ENCODE measurements at places on chromosomes 11 and 22.

DNA sequence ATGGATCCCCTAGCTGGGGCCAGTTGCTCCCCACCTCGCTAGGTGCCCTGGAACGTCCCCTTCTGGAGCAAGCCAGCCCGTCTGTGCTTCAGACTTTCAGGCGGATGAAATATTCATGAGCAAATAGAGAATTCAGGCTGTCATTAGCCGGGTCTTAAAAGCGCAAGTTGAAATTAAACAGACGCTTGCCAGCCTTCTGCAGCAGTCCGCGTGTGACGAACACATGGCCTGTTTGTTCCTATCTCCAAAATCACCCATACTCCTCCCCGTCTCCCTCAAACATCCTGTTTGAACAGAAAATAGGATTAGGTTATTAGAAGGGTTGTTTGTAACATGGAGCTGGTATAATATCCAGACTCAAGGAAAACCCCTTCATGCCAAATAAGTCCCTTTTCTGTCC, 38.7 kb downstream of the MYO18B start:
- no peak for DNase-seq

GRCh38 chr11:9590717-9591116, 17.2 kb downstream of the WEE1 start:
- DNase-seq = no peak

DNA sequence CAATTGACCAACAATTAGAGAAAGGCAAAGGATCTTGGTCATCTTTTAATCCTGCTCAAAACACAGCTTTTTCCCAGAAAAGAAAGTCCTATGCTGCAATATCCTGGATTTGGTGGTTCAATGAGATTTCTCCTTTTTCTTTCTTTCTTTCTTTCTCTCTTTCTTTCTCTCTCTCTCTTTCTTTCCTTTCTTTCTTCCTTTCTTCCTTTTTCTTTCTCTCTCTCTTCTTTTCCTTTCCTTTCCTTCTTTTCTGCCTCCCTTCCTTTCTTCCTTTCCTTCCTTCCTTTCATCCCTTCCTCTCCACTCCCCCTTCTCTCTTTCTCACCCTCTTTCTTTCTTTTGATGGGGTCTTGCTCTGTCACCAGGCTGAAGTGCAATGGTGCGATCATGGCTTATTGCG, 31.7 kb upstream of the MSANTD2 start:
- no peak for DNase-seq

GRCh38 chr11:33716243-33716642, 15.6 kb upstream of the C11orf91 start:
- DNase-seq = peak; percentile 44

GRCh38 chr11:796565-797295, 1.4 kb downstream of the SLC25A22 start:
- no peak for DNase-seq

GRCh38 chr11:19953909-19954308, 206.4 kb downstream of the DBX1 start:
- DNase-seq = no peak

DNA sequence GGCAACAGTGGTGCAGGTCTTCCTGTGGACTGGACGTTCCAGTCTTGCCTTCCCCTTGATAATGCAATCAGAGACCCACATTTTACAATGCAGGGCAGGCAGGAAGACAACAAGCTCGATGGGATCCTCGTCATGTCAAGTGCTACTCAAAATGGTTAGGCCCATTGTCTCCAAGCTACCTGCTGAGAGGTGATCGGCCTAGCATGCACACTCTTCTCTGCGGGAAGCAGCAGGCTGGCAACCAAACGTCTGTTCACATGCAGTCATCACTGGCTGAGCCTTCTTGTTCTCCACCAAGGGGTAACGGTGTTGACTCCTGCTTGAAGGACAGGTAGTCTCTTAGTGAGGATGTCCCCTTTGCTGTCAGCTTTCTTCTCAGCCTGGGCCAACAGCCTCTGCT, 25.5 kb upstream of the CD82 start:
- DNase-seq = no peak

DNA sequence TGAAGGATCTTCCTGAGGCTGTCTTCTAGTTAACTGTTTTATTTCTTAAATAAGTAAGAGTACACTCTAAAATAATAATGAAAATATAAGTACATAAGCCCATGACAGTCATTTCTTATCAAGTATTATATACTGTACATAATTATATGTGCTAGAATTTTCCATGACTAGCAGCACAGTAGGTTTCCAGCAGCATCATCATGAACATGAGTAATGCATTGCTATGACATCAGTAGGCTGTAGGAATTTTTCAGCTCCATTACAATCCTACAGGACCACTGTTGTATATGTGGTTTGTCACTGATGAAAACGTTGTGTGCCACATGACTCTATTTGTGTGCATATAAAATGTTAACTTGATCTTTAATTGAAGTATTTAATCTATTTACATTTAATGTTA, 22.0 kb downstream of the ZNF202 start:
- no peak for DNase-seq

DNA sequence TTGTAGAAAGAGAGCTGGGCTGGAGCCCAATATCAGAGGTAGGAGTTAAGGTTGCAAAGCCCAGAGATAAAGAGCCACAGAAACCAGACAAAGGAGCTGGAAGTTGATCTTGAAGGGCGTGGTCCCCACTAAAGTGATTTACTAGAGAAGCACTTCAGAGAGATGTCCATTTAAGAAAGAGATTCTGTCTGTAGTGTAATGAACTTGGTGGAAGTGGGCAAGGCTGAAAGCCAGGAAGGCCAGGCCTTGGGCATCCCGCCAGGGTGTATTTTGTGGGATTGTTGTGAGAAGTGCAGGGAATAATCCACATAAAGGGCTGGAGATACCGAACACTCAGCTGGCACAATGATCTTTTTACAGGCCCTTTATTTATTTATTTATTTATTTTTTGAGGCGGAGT, 1398.8 kb downstream of the TBC1D22A start:
- DNase-seq = no peak

DNA sequence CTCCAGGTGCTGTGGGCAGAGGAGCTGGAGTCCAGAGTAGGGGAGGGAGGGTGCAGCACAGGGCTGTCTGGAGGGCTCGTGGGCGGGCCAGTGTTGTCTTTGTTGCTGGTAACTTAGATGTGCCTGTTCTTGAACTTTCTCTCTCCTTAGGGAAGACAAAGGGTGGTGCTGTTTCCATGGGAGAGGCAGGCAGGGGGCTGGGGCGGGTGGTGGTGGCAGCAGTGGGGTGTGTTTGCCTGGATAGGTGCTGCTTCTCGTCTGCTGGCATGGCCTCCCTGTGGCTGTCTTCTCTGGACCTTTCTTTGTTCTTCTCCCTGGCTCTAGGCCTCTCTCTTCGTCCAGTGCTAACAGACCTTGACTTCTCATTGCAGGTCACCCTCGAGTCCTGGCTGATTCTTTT, 8.5 kb downstream of the SIDT2 start:
- DNase-seq = no peak

GRCh38 chr22:44741929-44742328, 10.4 kb upstream of the ARHGAP8 start:
- DNase-seq = no peak

DNA sequence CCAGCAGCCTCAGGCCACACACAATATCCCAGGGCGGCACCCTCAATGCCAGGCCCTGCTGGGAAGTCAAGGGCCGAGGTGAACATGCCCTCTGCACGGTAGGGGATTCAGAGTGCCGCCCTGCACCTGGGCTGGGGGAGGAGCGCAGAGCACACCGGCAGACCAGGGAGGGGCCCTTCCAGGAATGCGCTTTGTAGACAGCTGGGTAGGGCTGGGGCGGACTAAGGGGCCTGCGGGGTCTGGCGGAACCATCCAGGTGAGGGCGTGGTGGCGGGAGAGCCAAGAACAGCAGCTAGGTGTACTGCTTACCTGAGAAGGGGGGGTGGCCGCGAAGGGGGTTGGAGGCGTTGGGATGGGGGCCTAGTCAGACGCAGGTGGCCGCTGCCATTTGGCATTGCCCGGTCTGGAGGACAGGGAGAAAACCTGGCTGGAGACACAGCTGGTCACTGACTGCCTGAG, 26.0 kb downstream of the DUSP8 start:
- no peak for DNase-seq

- DNase-seq = no peak
Measured at GRCh38 chr22:48665311-48665995, 1162.2 kb downstream of the BRD1 start.

DNA sequence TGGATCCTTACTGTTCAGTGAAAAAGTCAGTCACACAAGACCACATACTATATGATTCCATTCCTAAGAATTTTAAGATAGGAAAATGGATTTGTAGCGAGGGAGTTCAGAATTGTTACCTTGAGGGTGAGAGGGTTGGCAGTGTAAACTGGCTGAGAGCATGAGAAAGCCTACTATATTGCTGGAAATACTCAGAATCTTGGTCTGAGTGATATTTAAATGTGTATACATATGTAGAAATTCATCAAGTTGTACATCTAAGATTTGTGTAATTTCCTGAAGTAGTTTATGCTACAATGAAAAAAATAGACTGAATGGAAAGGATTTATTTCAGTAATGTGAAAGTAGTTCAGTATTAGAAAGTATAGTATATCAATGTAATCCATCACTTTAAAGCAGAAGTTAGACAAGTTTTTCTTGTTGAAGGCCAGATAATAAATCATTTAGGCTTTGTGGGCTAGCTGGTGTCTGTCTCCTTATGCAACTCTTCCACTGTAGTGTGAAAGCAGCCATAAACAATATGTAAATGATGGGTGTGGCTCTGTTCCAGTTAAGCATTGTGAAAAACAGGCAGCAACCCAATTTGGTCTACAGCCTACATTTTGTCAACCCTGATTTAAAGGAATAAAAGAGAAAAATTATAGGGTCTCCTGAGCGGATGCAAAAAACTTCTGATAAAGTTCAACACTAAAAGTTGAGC, 127.2 kb upstream of the THY1 start:
- DNase-seq = no peak

DNA sequence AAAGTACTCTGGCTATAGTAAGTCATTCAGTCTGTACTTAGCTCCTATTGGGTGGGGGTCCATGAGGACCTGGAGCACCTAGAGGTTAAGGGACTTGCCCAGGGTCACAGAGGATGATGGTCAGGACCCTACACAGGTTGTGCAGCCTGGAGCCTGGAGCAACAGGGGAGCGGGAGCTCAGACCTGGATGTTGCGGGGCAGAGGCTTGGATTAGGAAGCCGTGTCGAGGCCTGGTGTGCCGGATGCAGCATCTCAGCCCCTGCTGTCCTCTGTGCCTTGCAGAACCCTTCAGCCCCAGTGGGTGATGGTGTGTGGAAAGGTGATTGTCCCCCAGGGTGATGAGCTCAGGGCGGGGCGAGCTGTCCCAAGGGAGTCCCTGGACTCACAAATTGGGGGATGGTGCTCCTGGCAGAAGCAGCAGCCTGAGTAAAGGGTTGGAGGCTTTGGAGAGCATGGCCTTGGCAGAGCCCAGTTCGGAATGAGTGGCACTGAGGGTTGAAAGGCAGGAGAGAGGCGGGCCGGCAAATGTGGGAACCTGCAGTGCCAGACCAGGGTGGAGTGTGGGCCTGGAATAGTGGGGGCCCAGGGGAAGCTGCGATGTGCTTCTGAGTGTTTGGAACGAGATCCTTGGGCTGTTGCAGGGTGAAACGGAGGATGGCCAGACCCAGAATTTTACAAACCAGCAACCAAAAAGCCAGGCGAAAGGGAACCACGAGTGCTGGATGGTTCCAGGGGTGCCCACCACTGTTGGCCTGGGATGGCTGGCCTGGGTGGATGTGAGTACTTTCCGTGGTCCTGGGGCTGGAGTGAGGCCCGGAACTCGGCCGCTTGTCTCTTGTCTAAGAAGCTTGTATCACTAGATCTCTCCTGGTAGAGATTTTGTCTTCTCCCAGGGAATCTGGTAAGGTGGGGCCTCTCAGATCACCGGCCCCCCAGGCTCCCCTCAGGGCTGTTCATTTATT, 2.9 kb downstream of the TPCN2 start:
- no peak for DNase-seq

GRCh38 chr22:23183061-23183698, 2.9 kb downstream of the BCR start:
- no peak for DNase-seq

DNA sequence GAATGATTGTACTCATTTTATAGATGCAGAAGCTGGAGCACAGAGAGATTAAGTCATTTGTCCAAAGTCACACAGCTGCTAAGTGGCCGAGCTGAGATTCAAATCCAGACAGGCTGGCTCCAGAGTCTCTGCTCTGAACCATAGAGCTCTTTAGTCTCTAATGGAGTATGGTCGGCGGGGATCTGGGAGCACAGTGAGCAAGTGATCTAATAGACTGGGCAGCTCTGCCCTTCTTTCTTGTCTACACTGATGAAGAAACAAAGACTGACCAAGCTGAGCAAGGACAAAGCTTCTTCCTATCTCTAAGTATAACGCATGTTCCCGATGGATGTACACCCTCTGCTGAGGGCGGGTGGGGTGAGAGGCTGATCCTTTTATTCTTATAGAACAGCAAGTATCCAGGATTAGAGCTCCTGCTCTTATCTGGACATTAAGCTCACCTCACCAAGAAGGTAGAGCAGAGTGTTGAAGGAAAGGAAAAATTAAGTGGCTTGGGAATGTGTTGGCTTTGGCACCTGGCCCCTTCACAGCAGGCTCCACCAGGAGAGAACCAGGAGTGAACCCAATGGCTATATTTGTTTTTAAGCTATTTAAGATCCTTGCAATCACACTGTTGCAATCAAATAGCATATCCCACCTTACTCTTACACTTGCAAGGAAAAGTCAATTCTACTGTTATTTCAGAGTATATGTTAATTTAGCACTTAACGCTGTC, 68.7 kb downstream of the ETS1 start:
- DNase-seq = no peak

GRCh38 chr11:59106363-59107336, at the start of gene FAM111B:
Gene FAM111B, plus strand, starts transcription at chr11:59107237. Its CDS starts 2,389 bp downstream, at chr11:59109626.
- DNase-seq = peak; percentile 94

- DNase-seq = no peak
Measured at GRCh38 chr11:128548649-128549255, 38.6 kb downstream of the ETS1 start.

GRCh38 chr11:18223591-18224387, 12.8 kb downstream of the SAA4 start:
- no peak for DNase-seq

- no peak for DNase-seq
Measured at GRCh38 chr11:17968206-17968605, 44.6 kb downstream of the SERGEF start.

- no peak for DNase-seq
Measured at GRCh38 chr11:45212566-45213315, 66.3 kb downstream of the PRDM11 start.

DNA sequence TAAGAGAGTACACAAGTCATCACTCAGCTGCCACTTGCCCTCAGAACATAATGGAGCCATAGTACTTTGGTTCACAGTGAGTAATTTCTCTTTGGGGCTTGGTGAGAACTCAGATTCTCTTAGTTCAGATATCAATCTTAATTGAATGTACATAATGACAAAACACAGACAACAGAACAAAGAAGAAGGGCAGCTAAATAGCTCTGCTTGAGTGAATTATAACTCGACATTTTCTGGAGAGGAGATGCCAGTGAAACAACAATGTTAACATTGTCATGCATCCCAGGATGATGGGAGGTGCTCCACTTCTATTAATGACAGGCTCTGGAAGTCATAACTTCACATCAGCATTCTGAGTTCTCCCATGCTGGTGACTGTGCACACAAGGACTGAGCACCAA, 508.1 kb downstream of the TMEM135 start:
- DNase-seq = no peak

GRCh38 chr11:17443926-17444690, 32.5 kb downstream of the ABCC8 start:
- no peak for DNase-seq
